NCI-H1048 (cell line): ENCODE measurements at places on chromosomes 16 and 17.

DNA sequence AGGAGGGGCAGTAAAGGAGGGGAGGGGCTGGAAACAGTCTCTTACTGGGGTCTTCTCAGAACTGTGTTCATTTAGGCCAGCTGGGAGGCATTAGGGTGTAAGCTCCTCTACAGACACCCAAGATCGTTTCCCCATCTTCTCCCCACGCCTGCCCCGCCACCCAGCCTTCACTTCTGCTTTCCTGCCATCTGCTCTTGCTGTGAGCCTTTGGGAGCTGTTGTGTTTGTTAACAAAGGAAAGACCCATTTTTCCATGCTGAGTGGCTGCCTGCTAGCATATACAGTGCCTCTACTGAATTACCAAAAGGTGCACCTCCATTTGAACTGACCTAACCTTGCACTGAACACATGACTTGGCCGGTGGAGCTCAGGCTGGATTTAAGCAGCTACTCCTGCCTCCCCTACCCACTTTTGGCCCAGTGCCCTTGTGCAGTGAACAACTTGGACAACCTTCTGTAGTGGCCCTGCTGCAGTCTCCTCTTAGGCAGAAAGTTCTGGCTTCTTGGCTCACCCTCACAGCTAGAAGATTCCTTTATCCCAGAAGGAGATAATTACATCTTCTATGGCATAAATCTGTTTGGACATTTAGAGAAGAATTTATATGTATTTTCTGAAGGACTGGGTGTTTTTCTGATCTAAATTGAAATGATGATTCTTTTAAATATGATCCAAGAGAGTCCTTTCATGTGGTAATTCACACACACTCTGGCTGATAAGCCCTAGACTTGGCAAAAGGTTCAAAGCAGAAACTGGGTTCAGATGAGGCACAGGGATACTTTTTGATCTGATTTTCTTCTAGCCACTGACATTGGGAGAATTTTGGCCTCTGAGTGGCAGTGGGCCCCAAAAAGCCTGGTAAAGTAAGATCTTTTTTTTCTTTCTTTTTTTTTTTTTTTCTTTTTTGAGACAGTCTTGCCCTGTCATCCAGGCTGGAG lies 81.9 kb upstream of the HNF1B start:
- DNase-seq, result no peak

DNA sequence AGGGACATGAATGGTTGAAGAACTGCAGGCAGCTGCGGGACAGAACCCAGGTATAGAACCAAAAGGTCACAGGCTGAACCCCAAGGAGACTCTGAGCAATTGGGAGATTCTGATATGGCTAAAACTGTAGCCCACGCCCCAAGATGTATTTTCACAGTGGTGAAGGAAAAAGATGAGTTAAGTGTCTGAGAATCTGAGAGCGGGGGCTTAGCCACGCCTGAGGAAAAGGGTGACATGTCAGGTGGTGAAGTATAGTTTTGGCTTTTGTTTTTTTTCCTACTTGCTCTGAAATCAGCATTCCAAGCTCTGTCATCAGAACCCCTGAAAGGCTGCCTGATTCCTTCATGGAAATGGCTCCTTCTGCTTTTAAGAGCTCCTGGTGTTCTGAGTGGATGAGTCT lies 73.3 kb downstream of the AKAP1 start:
- DNase-seq, result no peak

DNA sequence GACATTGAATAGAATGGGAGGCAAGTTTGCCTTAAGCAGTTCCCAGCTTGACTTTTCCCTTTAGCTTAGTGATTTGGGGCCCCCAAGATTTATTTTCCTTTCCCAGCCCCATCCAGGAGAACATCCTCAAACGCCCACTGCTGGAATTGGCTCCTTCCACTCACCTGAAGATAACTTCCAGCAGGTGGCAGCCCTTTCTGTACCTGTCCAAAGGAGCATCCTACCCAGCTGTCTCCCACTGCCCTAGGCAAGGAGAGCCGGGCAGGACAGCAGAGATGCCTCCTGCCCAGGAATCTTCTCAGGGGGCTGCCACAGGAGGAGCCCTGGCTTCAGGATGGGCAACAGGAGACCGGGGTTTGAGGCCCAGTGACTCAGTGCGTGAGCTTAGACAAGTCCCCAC lies 6.4 kb downstream of the CACNG5 start:
- DNase-seq, result no peak

DNA sequence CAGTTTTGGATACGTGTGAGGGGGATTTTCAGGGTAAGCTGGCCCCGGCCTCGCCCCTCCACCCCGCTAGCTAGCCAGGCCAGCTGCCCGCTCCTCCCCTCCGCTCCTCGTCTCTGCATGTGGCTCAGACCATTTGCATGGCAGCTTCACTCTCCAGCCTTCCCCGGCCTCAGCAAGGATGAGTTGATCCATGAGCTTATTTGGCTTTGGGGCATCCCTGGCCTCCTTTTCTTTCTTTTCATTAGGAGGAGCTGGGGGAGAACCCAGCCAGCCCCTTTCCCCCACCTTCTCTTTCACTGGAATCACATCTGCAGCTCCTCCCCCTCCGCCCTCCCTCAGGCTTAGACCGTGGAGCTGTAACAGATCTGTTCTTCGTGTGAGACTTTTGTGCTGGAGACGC lies 30.7 kb downstream of the ELAC2 start:
- DNase-seq, result no peak

DNA sequence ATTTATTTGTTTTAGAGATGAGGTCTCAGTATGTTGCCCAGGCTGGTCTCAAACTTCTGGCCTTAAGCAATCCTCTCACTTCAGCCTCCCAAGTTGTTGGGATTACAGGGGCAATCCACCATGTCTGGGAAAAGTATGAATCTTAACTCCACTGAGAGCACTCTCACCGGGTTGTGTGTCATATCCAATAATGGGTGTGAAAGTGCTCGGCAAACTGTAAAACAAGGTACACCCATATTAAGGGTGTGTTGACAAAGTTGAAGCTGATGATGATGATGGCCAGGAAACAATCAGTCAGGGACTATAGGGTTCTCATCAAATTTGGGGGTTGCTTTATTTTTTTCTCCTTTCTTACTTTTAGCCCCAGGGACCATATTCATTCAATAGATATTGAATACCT lies 25.3 kb upstream of the TMC5 start:
- DNase-seq, result no peak

- no peak for DNase-seq
Observed at GRCh38 chr16:30741461-30741914, 6.7 kb upstream of the PHKG2 start.

DNA sequence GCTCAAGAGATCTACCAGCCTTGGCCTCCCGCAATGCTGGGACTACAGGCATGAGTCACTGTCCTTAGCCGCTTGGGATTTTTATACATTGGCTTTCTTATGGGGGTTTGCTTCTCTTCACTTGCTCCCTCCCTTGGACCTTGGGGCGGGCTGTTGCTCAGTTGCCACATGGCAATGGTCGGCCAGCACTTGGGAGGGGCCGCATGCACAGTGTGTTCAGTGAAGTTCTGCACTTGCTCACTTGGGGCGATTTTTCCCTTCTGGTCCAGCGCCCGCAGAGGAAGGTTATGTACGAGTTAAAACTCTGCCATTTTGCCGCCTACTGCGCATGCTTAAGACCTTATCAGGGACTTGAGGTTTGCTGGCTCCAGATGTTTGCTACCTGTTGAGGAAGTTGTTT lies 1367.6 kb upstream of the CDH8 start:
- no peak for DNase-seq

- DNase-seq, result no peak
Observed at GRCh38 chr16:80034469-80034826, 433.9 kb upstream of the MAF start.

- DNase-seq, result no peak
Observed at GRCh38 chr17:64686705-64687104, 24.6 kb upstream of the SMURF2 start.

DNA sequence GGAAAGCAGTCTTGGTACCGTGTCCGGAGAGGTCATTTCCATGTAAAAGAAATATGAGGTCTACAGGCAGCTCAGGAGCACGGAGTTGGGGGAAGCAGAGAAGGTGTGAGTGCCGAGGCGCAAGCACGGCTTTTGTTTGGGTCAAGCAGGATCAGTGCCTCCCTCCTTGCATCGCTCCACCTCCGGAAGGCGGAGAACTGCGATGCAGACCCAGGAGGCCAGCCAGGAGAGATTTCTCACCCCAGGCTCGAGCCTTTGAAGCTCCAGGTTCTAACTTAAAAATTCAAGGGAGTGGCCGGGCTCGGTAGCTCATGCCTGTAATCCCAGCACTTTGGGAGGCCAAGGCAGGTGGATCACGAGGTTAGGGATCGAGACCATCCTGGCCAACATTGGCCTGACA lies 25.0 kb downstream of the NAA60 start:
- no peak for DNase-seq

DNA sequence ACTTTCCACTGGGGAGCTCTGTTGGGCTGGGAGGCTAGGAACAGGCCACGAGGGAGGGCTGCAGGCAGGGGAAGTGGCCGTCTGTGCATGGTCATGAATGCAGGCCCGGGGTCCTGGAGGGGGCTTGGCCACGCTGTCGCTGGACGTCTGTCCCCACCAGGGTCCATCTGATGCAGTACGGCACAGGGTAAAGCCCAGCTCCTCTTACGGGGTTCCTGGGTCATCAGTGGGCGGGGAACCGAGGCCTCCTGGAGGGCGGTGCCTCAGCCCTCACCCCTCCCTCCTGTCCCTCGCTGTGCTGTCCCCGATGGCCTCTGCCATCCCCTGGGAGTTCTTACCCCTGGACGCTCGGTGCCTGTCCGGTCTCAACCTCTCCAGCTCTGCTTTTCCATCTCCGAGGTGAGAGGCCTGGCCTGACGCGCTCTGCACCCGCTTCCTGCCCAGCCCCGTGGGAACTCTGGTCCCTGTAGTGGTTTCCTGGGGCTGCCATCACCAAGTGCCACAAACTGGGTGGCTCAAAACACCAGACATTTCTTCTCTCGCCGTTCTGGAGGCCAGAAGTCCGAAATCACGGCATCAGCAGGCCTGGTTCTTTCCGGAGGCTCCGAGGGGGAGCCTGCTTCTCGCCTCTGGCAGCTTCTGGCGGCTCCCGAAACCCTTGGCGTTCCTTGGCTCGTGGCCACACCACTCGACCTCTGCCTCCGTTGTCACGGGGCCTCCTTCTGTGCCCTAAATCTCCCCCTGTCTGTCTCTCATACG lies 182.8 kb downstream of the SEC14L1 start:
- no peak for DNase-seq

DNA sequence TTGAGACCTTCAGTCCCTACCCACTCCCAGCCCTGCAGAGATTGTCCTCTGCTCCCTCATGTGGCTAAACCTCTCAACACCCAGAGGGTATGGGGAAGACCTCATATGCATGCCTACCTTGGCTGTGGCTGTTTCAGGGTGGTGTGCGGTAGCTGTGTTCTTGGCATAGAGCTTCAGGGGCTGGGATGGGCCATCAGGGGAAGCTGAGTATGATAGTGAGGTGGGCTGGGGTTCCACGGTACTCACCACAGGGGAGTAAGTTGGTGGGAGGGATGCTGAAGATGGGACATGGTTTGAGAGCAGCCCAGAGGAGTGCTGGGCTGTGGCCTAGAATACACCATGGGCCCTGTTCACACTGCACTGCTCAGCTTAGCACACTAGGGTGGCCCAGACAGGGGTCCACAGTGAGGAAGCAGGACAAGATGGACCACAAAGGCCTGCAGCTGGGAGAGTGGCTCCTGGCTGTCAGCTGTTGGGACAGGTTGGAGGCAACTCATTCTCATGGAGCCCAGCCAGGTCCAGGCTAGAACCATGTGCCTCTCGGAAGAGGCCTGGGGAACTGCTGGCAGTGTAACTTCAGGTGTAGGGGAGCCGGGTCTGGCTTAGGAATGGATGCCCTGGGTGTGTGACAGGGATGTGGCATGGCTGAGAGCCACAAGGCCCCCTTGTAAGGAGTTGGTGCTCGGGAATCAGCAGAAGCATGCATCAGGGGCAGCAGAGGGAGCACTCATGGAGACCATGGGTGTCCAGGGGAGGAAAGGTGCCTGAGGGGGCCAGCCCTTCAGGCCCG lies 3.1 kb downstream of the MFAP4 start:
- no peak for DNase-seq

DNA sequence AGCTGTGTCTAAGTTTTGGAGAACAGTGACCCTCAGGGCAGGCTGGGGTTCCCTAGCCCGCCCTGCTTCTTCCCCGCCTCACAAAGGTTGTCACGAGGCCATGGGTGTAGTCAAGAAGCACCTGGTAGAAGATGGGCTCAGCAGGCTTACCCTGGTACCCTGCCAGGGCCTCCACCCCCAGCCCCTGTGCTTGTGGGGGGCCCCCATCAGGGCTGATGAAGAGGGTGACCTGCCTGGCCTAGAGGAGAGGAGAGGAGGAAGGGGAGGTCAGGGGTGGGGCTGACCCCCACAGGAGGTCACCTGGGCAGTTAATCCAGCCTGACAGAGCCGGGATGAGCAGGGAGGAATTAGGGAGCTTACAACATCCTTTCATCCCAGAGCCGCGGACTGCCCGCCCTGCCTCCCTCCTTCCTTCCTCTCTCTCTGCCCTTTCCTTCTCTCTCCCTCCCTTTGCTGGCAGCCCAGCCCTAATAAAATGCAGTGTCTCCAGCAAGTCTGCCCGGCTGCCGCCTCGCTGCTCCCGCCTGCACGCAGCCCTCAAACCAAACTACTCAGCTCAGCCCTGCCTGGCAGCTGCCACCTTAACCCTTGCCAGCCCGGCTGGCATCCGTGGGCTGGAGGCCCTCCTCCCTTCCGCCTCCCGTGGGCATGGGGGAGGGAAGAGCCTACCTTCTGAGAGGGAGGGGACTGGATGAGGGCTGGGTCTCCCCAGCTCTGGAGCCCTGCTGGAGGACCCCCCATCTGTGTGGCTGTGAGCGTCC lies 7.2 kb downstream of the DLX3 start:
- no peak for DNase-seq

DNA sequence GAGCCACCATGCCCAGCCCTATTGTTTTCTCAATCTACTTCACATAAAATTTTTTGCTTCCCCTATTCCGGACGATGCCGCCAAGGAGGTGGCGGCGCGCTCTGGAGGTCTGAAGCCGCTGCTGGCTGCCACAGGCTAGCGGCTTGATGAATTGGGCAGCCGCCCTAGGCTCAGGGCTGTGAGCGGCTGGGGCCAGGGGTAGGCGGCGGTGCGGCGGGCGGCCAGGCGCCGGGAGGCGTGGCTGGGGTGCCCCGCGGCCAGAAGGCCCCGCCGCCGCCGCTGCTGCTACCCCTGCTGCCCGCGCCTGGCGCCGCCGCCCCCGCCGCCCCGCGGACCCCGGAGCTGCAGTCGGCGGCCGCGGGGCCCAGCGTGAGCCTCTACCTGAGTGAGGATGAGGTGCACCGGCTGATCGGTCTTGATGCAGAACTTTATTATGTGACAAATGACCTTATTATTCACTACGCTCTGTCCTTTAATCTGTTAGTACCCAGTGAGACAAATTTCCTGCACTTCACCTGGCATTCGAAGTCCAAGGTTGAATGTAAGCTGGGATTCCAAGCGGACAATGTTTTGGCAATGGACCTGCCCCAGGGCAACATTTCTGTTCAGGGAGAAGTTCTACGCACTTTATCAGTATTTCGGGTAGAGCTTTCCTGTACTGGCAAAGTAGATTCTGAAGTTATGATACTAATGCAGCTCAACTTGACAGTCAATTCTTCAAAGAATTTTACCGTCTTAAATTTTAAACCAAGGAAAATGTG lies 41.7 kb downstream of the ANKFY1 start:
- DNase-seq, result no peak

GRCh38 chr17:47884905-47885730 lies 10.9 kb upstream of the SP2 start:
- no peak for DNase-seq

GRCh38 chr16:74562117-74562516 lies 44.8 kb downstream of the GLG1 start:
- DNase-seq, result no peak
